CD4-positive, alpha-beta T cell treated with Interleukin-4 for 4 hours (primary cell): ENCODE measurements at places on chromosomes 4 and X.
A peak's percentile ranks its signal among the peaks of the same experiment; 100 is the strongest.

- no peak for DNase-seq
These were observed 51.0 kb downstream of the DHX15 start for GRCh38 chr4:24533364-24533763.

DNA sequence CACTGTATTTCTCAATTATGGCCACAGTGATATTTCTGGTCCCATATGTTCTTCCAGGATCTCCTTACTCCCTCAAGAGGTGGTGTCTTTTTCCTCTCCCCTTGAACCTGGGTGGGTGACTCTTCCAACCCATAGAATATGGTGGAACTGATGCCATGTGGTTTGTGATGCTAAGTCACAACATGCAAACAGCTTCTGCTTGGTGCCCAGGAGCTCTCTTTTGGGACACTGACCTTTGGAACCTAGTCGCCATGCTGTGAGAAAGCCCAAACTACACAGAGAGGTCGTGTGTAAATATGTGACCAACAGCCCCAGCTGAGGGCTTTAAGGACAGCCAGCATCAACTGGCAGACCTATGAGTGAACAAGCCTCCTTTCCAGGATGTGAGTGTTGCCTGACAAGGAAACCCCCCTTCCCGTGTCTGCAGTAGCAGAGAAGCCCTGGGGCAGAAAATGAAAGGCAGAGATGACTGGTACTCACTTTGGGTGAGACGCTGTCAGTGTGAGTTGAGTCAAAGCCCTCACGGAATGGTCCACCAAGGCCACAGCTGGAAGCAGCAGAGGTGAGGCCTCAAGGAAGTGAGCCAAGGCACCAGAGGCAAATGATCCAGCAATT is 223.4 kb downstream of the BCOR start:
- peak; percentile 39 for DNase-seq

- no peak for DNase-seq
These were observed 104.9 kb downstream of the ARHGAP10 start for GRCh38 chr4:147836807-147837206.

DNA sequence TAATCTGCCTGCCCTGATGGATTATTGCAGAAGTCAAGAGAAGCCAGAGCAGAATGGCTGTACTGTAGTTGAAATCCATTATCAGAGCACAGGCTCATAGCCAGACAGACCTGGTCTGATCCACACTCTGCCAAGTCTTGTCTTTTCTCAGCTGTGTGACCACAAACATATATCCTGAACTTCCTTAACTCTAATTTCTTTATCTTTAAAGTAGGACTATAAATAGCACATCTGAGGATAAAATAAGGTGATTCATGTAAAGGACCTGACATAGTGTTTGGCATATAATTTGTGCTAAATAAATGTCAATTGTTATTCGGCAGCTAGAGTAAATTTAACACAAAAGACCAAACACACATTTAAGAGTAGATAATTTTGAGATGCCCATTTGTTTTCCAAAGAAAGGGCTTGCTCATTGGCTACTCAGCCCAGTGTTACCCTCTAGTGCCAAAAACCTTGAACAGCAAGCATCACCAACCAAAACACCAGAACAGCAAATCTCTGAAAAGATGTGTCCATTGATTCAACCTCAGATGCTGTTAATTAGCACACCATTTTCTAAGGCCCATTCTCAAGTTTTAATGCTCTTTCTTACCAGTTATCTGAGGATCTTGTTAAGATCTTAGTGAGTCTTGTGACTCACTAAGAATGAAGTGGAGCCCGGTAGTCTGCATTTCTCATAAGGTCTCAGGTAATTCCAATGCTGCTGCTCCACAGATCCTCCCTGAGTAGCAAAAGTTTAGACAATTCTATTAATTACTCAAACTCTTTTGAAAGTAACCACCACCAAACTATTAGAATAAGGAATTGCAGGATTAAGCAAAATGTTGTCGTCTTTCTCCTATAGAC is 108.8 kb downstream of the HHIP start:
- no peak for DNase-seq

DNA sequence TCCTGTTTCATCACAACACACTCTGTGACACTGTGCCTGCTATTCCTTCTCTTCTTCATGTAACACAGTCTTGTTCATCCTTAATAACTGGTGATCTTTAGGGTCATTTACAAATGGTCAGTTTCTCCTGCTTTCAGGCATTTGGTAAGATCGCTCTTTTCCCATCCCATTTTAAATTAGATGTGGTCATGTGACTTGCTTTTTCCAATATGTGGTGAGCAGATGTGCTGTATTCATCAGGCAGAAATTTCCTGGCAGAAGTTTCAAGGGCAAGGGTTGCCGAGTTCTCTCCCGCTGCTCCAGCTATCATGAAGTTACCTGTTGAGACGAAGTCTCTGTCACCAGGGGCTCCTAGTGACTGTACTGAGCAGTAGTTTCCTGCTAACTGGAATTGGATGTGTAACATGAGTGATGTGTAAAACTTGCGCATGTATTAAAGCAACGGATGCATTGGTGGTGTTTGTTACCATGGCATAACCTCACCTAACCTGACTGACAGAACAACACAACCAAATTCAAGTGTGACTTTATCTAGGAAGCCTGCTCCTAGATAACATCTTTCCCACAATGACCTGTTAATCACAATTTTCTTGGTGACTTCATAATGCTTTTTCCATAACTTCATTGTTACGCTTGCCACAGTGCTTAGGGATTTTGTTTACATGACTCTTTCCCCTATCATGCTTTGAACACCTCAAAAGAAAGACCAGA is 29.5 kb upstream of the BMPR1B start:
- DNase-seq: no peak

DNA sequence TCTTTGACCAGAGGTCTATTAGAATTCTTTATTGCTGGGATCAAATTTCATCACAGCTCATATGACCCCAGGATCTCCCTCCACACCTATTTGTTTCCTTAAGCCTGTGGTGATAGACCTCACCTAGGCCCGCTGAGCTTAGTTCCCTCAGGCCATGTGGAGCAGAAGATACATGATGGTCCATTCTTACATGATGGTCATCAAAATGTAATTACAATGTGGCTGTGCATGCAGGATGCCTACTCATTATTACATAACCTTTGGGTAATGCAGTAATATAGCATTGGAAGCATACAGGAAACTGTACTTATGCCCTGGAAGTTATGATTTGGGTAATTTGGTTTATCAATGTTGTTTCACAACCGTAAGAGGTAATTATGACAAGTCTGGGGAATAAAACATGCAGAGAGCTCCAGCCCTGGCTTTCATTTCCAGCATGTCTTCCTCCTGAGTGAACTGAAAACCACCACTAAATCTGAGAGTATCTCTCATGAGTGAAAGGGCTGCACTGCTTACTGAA is 67.0 kb upstream of the AGA start:
- DNase-seq: no peak

GRCh38 chr4:55754754-55755350 is 64.7 kb upstream of the EXOC1L start:
- DNase-seq: no peak

- DNase-seq: no peak
These were observed 41.2 kb upstream of the RNF150 start for GRCh38 chr4:141174457-141174856.

DNA sequence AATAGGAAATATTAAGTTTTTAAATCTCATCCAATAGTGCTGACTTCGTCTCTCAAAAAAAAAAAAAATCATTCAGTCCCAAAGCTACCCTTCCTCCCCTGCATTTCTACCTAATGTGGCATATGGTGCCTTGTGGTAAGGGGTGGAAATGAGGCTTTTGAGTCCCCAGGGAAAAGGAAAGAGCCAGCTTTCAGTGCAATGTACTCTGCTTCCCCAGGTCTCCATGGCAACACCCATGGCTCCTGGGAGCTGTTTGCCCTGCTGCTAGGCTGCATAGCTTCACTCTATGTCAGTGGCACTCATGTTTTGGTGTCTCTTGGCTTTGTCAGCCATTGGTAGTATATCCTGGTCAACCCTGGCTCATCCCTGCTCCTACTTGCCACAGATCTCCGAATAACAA is 175.9 kb downstream of the SLC39A8 start:
- no peak for DNase-seq

GRCh38 chr4:109046471-109047201 is 255.8 kb downstream of the COL25A1 start:
- DNase-seq: no peak

DNA sequence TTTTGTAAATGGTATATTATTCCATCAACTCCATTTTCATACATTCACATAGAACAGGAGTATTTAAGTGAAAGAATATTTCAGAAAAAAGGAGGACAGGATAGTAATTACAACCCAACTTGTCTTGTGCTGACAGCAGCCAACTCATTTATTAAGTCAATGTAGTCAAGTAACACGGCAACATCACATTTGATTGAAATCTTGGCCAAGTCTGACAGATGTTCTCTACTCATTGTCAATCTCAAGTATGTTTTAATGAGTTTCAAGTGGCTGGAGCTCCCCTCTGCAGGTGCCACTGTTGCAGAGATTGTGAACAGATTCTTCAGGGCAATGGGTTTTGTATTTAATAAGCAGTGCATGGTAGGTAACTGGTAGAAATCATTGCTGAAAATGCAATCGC is 332.5 kb downstream of the C4orf33 start:
- no peak for DNase-seq

DNA sequence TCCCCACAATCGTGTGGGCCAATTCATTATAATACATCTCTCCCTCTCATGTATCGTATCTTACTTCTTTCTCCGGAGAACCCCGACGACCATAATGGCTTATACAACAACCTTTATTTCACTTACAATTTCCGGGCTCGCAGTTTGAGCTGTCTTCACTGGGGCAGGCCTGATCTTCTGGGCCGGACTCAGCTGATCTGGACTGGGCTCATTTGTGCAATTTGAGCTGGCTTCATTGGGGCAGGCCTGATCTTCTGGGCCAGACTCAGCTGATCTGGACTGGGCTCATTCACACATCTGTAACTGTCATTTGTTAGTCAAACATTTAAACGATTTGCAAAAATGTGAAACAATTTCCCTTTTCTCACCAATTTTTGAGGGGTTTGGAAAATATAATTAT is 171.5 kb upstream of the FRG1 start:
- DNase-seq: no peak

DNA sequence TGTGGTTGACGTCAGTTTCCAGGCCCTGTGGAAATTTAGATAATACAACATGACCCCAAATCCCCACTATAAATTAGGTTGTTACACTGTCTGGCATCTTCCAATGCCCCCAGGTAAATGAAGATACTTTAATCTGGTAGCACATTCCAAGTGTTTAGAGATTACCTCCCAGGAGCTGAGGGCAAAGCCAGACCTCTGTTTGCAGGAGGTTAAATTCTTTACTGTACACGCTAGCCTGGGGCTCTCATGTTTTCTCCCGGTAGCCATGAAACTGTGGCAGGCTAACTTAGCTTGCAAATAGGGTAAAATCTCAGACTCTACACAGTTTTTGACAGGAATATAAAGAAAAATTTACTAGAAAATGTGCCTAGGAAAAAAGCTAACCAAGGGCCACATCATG is 450.0 kb downstream of the PDGFC start:
- no peak for DNase-seq

- peak; percentile 17 for DNase-seq
These were observed 23.7 kb upstream of the CASK start for GRCh38 chrX:41946989-41947612.
